ENCODE measurements at places on chromosomes 2 and 18.

- no peak for DNase-seq
Measured at GRCh38 chr2:153115141-153115540, 363.4 kb downstream of the RPRM start.

DNA sequence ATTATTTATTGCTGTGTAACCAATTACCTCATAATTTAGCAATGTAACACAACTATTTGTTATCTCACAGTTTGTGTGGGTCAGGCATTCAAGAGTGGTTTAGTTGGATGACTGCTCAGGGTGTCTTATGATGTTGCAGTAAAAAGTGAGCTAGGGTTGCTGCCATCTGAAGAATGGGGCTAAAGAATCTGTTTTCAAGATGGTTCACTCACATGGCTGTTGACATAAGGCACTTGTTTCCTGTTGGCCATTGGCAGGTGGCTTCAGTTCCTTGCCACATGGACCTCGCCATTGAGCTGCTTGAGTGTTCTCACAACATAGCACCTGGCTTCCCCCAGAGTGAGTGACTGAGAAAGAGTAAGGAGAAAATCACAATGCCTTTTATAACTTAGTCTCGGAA, 123.2 kb downstream of the TMEM17 start:
- no peak for DNase-seq

- no peak for DNase-seq
Measured at GRCh38 chr2:154466226-154466625, 232.3 kb upstream of the KCNJ3 start.

DNA sequence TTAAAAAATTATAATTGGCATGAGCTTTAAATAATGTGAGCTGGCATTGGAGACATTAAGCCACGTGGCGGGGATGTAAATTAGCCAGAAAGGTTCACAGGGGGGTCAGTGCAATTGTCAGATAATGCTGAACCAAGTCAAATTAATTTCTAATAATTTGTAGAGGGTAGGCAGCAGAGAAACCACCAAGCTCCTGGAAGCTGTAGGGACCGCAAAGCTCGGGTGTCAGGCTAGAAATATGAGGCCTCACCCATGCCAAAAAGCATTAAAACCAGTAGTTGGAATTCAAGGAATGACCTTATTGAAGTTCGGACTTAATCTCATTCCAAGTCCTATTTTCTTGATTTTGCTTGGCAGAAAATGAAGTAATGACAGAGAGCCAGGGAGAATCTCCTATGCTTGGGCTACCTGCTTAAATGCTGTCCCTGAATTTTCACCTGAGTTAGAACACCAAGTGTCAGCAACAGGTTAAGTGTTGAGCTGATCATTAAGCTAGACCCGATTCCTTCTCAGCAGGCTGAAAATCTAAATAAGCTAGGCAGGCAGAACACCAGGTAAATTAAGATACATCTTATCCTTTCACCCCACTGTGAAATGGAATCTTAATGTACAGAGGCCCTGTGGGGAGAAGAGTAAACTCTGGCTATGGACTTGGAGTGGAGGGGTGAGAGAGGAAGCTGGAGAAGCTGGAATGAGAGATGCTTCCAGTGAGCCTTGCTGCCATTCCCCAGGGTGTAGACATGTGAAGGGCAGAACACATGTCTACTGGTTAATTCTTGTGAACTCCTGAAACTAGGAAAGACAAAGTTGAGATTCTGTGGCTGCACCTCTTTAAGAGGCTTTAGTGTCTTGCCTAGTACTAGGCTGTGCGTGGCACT, 520.0 kb downstream of the SLC4A3 start:
- no peak for DNase-seq

DNA sequence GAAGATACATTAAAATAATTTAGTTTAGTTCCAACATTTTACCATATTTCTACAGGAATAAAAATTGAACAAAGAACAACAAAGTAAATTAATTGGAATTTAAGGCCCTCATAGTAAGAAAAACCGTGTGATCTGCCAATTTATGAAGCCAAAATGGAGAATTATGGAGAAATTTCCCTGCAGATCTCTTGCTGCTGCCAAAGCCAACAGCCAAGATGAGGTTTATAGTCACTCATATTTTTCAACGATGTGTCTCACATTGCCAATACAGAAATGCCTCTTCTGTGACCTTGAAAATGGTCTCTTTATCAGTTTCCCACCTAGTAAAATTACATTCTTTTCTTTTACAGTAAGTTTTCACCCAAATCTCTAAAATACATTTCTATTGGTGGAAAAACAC, 317.2 kb upstream of the FIGN start:
- no peak for DNase-seq

- DNase-seq = no peak
Measured at GRCh38 chr2:85585781-85586105, 1.5 kb downstream of the VAMP5 start.

DNA sequence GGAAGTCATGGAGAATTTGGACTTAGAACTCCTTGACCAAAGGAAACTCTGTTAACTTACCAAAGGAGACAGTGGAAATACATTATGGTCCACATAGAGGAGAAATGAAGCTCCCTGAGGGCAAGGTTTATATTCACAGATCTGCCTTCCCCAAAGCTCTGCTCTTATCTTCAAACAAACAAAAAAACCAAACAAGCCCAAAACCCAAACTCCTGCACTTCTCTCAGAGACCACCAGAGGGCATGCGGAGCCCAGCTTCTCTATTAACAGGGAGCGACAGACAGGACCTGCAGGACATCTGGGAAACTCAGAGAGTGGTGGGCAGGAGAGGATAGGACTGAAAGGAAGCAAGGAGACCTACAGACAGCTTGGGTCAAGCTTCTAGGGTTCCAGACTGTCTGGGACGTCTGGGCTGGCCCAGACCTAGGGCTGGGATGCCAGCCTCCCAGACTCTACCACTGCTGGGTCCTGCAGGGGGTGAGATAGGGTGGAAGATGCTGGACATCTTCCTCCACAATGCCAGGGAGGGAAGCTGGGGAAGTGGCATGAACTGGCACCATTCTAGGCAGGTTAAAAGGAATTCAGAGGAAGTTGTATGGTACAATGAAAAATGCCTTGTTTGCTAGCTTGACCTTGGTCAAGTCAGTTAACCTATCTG, 4.0 kb upstream of the WNT10A start:
- peak; percentile 67 for DNase-seq

GRCh38 chr18:72206814-72207213, 337.3 kb downstream of the CBLN2 start:
- no peak for DNase-seq

- DNase-seq = no peak
Measured at GRCh38 chr2:49241501-49241900, 87.2 kb upstream of the FSHR start.

DNA sequence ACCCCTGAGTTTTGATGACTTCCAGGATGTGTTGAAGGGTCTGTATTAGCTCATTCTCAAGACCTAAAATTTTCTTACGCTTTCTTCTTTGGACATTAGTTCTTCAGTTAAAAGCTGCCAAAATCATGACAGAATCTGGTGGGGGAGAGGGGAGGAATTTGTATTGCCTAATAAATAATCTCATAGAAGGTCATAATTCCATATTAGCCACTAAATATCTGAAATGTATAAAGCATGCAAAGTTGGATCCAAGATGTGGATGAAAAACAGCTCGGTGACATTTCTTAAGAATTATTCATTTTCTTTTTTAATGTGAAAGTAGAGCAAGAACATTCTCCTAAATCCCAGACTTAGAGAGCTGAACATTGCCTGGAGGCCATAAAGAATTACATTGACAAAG, 120.1 kb downstream of the MMADHC start:
- DNase-seq = no peak

DNA sequence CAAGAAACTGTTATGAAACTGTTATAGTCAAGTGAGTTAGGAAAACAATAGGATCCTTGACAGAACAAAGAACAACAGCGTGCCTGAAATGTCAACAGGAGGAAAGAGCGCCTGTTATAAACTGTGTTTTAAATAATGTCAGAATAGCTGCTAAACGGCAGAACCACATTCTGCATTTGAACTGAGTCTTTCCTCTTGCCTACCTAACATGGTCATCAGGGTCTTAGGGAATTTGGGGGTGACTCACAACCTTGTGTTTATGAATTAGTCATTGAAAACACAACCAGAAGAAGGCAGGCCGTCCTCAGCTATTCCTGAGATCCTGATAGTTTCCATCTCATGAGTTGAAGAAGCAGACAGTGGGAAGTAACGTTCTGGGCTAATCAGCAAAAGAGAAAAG, 222.0 kb upstream of the FN1 start:
- no peak for DNase-seq

DNA sequence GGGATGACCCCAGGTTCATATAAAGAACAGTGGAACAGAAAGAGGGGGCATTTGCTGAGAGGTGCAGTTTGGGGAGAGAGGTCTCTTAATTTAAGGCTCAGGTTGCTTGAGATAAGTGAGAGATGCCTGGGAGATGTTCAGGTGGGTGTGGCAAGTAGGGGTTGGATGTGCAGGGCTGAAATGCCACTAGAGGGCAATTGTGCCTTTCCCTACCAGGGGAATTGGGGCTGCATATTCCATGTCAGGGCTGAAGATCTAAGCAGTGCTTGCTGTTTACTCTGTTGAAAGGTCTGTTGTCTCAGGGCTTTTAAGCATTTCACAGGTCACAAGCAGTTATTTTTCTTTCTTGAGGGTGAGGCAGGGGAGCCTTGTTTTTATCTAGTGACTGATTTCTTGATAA, 7.8 kb downstream of the CCDC85A start:
- peak; percentile 35 for DNase-seq

- DNase-seq = no peak
Measured at GRCh38 chr2:3349211-3349693, 28.4 kb downstream of the EIPR1 start.

DNA sequence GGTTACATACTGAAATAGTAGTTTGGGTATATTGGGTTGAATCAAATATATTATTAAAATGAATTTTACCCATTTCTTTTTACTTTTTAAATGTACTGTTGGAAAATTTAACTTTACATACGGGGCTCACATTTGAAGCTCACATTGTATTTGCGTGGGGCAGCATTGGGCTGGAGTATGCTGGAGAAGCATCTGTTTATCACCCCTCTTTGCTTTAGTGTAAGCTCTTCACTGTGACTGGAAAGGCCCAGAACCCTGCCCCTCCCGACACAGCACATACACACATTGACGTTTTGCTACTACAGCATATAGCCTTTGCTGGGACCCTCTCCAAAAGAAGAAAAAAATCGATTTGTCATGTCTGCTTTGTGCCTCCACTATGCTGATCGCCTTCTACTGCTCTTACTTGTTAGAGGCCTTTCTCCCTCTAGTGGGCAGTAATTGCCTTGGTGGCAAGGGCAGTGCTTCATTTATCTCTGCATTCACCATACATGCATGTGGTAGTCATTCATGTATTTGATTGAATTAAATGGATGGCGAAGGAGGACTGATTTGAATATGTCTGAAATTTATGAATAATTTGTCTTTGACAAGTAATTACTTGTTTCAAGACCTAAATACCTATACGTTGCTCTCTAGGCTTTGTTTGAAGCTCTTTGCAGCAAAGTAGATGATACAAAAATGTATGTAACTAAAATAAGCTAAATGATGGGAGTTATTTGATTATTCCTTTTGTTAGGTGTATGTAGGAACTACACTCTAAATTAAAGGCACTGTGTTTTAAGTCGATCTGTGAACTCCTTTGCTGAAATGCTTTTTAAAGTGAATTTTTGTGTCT, 37.4 kb downstream of the VAPA start:
- DNase-seq = peak; percentile 42

GRCh38 chr2:27647289-27647688, 16.1 kb downstream of the SUPT7L start:
- no peak for DNase-seq

DNA sequence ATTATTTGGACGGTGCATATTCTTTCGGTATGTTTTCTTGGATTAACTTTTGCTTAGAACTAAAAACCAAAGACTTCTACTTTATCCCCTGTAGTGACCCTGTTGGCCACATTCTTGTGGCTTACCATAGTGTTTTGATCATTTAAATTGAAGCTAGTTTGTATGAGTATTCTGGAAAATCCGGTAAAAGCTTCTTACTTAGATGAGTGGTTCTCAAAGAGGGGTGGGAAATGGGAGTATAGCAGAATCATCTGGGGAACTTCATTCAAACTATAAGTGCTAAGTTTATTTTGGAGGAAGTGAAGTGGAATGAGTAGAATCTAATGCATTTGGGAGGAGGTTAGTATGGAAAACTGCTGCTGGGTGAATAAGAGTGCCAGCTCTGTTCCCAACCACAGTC, 3.8 kb downstream of the PPP1CB start:
- no peak for DNase-seq

DNA sequence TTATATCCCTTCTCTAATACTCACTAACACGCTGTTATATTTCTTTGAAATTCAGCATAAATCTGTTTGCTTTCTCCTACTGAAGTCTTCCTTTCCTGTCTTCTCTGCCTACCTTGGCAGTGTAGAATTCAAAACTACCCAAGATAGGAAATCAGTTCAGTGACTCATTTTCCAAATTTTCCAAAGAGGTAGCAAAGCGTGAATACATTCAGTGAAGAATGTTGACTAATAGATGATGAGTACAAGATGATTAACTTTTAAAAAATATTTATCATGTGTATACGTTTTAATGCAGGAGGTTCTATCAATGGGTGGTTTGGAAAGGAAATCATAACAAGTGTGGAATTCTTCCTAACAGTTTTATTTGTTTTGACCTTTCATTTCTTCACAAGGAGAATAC, 201.9 kb upstream of the SLC8A1 start:
- no peak for DNase-seq

DNA sequence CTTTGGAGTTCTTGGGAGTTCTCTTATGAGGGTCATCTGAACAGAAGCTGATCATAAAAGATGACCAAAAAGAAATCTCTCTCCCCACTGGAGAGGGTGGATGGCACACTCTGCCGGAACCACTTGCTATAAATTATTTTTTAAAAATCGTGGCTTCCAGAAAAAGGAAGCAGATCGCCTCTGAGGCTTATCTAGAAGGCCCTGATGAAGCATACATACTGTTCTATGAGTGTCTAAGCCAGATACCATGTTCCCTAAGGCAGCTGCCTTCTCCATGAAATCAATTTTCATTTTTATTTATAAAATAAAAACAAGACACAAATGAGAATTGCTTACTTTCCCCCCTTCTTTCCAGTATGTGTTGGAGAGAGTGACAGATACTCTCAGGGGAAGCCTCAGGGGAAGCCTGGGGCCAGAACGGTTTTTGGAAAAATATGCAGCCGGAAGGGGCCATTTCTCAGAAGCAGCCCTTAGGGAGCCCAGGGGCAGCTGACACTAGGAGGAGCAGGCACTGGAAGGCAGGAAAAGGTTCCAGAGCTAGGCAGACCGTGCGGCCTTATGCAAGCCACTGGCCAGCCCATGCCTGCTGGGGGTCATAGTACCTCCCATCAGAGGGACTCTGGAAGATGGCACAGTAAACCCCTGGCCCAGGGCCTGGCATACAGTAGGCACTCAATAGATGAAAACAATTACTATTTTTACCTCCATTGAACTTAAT, 130.6 kb downstream of the CABLES1 start:
- DNase-seq = no peak

- no peak for DNase-seq
Measured at GRCh38 chr2:132754867-132755472, 85.0 kb upstream of the LYPD1 start.

Measured in liver (tissue), 10 donors.